ENCODE measurements at places on chromosomes 5 and 9.

- DNase-seq: no peak
These were observed 536.0 kb downstream of the PDE4D start for GRCh38 chr5:59357381-59357977.

DNA sequence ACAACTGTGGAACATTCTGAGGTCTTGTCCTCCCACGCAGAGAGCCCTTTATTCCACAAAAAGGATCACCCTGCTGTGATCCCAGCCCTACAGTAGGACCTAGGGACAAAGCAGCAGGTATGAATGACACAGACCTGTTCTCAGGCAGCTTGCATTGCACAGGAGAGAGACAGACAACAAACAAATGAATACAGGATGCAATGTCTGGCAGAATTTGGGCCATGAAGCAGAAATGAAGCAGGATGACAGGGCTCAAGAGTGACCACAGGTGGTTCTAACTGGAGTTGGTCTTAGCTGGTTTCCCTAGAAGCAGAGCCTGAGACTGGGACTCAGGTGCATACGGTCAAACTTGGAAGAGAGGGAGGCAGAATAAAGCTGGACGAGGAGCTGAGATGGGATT is 388.8 kb downstream of the CDK5RAP2 start:
- DNase-seq: no peak

GRCh38 chr5:68225188-68225910 is 9.8 kb downstream of the PIK3R1 start:
- peak; percentile 51 for DNase-seq

- no peak for DNase-seq
These were observed 190.6 kb upstream of the COX7C start for GRCh38 chr5:86427158-86427557.

- DNase-seq: no peak
These were observed 145.0 kb upstream of the CDH10 start for GRCh38 chr5:24789611-24790351.

DNA sequence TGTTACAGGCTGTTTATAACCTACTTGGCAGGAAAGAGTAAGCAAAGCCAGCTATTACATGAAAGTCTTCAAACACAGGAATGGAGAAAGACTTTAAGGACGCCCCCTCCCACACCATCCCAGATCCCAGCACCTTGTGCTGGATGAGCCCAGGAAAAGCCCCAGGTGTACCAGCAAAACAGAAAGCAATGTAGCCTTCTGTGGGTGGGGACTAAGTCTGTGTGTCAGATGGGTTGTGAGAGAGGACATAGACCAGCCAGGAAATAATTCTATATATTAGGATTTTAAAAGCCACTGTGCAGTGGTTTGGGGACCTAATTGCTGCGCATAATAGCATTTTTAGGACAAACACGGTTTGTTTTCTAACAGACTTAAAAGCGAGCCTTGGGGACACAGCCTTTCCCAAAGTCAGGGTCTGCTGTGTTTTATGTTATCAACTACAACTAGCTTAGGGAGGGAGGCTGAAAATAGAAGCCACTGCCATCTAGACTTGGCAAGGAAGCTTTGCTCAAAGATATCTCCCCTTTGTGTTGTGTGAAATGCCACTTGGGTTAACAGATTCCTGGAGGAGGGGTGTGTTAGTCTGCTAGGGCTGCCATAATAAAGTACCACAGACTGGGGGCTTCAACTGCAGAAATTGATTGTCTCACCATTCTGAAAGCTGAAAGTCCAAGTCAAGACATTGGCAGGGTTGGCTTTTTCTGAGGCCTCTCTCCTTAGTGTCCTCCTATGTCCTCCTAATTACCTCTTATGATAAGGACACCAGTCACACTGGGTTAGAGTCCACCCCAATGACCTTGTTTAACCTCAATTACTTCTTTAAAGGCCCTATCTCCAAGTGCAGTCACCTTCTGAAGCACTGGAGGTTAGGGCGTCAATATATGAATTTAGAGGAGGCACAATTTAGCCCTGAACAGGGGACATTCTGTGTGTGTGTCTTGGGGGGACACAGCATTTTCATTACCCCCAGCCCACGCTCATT is 17.2 kb upstream of the UBE2QL1 start:
- no peak for DNase-seq

DNA sequence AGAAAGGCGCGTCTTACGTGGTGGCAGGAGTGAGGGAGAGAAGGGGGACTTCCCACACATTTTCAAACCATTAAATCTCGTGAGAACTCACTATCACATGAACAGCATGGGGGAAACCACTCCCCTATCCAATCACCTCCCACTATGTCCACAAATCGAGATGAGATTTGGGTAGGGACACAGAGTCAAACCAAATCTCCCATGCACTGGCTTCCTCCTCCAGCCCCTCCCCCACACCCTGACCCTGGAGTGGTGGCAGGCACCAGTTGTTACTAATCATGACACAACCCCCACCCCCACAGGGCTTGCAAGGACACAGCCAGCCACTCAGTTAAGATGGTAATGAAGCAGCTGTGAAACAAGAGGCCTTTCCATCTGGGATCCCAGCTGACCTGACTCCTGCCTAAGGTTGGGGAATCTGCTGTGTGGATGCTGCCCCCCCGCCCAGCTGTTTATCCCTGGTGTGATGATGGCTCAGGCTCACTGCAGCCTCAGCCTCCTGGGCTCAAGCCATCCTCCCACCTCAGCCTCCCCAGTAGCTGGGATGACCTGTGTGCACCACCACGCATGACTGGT is 57.1 kb upstream of the FUBP3 start:
- no peak for DNase-seq

DNA sequence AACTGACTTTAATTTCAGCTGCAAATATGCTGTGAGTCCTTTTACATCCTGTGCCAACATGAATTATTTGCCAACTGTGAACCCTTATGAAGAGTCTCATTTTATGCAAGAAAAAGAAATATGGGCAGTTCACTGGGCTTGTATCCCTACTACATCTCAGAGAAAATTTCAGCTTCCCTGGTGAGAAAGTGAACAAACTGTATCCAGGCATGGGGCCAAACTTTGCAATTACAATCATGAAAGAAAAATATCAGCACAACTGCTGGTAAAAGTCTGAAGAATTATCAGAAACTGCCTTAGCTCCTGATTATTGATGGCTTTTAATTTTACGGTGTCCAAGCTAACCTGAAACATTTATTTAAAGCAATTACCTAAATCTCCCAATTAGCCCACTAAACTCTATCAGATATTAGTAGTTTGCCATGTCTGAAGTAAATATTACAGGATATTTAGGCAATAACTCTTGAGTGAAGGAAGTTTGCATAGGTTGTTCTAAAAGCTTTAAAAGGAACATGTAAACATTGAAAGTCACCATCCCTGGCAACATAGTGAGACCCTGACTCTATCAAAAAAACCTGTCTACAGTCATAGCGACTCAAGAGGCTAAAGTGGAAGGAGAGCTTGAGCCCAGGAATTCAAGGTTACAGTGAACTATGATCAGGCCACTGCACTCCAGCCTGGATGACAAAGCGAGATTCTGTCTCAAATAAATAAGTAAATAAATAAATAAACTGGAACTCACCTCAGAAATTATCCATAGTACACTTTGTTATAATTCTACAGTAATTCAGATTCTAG is 83.9 kb upstream of the HCN1 start:
- no peak for DNase-seq

DNA sequence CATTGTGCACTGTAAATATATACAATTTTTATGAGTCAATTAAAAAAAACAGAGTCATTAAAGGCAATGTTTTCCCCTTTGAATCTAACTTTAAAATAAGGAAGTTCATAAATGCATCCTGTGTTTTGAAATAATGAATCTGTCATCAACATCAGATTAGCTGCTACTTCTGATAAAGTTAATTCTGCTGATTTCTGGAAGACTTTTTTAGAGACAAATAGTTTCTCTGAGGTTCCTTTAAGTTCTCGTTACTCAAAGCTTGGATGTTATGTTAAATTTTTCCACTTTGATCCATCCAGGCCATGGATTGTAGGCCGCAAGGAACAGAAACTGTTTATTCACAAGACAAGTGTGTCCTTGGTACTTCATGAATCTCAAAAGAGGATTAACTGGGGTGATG is 115.5 kb downstream of the CARTPT start:
- no peak for DNase-seq

GRCh38 chr9:134982311-134982710 is 64.6 kb upstream of the FCN1 start:
- no peak for DNase-seq

DNA sequence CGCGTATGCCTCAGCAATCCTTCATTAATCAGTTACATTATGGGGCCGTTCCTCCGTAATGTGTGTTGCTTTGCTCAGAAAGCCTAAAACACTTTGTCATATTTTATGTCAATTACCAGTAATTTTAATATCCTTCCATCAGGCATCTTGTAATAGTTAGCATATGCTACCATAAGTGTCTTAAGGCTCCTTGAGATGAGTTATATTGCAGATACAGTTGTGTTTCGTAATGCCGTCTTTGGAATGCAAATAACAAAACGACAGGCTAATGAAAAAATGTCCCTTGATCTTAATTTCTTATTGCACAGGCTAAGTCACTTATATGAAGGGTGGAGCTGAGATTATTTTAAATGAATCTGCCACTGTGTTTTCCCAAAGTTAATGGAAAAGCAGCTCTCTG is 50.5 kb downstream of the TBCA start:
- no peak for DNase-seq

GRCh38 chr9:14180960-14181537 is 132.9 kb downstream of the NFIB start:
- DNase-seq: no peak

DNA sequence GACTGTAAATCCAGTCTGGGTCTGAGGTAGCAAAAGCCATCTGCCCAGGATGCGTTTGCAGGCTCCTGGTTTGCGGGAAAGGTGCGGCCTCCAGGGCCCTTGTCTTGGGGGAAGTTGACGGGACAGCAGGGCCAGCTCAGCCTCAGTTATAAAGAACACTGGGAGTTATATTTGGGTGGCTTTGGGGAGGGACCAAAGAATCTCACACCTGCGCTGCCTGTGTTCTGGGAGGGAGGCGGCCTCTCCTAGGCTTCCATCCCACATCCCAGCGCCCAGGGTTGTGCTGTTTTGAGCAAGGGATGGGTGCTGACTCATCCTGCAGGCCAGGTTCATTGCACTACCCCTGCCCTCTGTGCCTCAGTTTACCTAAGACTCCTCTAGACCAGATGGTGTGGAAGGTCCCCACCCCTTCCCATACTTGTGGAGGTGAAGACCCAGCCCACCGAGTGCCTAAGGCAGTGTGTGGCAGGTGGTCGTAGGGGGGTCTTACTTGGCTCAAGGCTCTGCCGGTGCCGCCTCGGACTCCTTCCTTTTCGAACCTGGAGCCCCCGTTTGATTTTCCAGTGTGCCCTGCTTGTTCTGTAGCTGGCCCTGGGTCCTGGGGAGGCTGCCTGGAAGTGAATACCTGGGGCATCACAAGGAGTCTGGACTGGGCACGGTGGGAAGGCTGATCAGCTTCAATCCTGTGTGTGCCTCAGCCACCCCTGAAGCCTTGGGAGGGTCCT is 39.3 kb upstream of the FCN2 start:
- no peak for DNase-seq

GRCh38 chr9:14277244-14277643 is 36.7 kb downstream of the NFIB start:
- no peak for DNase-seq

DNA sequence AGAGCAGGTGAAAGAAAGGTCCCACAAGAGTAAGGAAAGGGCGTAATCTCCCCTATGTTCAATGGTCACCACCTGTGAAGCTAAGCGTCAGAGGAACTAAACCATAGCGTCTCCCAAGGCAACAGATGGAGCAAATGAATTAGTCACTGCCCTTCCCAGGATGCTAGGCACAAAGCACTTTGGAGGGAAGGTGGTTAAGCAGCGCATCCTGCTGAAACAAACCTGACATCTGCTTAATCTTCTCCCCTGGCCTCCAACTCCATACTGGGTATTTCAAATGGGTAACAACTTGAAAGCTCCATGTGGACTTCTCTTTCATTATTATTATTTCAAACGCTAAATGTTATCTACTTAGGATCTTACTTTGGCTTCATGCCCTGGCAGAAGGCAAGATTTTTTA is 227.3 kb downstream of the MLLT3 start:
- DNase-seq: no peak

DNA sequence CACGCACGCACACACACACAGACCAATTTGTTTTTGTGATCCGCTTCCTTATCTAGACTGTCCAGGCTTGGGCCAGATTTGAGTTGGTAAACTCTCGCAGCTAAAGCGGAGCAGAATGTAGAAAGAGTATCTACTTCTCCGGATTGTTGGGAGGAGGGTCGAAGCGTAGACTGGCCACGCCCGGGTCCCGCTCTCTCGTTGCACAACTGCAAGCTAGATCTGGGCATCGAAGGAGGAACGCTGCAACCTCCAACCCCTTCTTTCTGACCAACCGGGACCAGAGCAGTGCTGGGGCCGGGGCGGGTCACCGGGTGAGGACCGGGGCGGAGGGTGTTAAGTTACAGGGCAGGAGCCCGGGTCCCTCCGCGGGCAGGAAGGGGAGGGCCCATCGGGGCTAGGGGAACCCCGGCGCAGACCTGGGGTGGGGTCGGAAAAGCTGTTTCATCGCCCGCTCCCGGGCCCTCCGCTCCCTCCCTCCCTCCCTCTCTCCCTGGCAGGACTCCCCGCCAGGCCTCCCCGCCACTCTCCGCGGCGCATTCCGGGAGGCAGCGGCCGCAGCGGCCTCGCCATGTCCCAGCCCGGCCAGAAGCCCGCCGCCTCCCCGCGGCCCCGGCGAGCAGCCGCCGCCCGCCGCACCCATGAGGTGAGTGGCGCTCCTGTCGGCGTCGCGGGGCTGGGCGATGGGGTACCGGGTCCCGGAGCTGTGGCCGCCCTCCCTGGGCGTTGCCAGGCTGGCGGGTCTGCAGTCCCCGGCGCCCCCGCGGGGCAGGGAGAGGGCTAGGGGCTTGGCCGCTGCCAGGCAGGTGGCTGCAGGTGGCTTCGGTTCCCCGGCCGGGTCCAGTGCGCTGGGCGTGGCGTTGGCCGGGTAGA is at the start of gene CAST:
TSS of gene CAST (plus strand) at position 522 of the 870 bp plus-strand sequence. CDS start at position 569, 47 bp downstream.
- DNase-seq: peak; percentile 78

DNA sequence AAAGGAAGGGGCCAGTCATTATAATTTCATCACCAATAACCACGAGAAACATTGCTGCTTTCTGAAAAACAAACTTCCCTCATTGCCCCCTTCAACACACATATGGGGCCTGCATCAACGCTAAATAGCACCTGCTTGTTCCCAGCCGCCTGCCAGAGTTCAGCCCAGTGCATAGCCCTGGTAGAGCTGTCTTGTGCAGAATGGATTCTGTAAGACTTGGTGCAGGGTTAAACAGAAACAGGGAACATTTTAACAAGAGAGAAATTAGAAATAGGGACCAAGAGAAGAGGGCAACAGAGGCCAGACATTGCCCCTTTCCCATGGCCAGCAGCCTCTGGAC is 56.7 kb downstream of the UBE2QL1 start:
- no peak for DNase-seq

DNA sequence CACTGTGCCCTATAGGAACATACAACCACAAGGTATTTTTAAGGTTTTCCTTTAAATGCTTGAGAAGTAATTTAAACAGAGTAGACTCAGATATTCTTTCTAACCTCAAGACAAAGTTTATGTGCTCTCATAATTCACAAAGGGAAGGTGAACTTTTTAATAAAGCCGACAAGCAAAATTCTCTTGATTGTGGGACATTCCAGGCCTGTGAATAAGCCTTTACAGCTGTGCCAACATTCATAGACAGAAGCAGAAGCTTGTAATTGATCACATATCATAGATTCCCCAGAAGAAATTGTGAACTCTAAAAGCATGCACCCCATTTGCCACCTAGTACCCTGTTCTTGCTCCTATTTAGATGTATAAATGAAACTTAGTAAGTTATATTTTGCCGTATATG is 1107.8 kb upstream of the SEMA6A start:
- no peak for DNase-seq

Data from AG04450 (cell line).